ENCODE measurements at places on chromosomes 6 and 20. TPM values are rescaled to one million over a fixed set of nuclear protein-coding genes. Genes with fewer than 3 reads are reported as not detected.
A peak's percentile ranks its signal among the peaks of the same experiment; 100 is the strongest.

DNA sequence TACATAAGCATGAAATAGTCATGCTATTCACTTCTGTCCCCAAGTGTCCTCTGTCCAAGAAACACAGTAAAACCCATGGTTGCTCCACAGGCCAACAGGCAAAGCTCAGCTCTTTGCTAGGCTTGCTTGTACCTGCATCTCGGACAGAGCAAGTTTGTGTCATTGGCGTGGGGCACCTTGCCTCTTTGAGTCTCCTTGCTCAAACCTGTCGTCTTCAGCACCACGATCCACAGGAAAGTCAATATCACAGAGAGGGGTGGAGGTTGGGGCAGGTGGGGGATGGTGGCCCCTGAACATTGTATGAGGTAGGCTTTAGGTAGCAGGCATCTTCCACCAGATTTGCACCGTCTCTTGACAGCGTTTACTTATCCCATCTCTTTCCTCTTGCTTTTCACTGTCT is 4.1 kb upstream of the TMEM14B start:
- no peak for DNase-seq

DNA sequence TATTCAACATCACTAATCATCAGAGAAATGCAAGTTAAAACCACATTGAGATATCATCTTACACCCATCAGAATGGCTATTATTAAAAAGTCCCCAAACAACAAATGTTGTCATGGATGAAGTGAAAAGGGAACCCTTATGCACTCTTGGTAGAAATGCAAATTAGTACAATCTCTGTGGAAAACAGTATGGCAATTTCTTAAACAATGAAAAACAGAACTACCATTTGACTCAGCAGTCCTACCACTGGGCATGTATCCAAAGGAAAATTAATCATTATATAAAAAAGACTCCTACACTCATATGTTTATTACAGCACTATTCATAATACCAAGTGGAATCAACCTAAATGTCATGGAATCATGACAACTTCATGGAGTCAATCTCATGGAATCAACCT is 611.3 kb upstream of the GJE1 start:
- DNase-seq, result no peak

DNA sequence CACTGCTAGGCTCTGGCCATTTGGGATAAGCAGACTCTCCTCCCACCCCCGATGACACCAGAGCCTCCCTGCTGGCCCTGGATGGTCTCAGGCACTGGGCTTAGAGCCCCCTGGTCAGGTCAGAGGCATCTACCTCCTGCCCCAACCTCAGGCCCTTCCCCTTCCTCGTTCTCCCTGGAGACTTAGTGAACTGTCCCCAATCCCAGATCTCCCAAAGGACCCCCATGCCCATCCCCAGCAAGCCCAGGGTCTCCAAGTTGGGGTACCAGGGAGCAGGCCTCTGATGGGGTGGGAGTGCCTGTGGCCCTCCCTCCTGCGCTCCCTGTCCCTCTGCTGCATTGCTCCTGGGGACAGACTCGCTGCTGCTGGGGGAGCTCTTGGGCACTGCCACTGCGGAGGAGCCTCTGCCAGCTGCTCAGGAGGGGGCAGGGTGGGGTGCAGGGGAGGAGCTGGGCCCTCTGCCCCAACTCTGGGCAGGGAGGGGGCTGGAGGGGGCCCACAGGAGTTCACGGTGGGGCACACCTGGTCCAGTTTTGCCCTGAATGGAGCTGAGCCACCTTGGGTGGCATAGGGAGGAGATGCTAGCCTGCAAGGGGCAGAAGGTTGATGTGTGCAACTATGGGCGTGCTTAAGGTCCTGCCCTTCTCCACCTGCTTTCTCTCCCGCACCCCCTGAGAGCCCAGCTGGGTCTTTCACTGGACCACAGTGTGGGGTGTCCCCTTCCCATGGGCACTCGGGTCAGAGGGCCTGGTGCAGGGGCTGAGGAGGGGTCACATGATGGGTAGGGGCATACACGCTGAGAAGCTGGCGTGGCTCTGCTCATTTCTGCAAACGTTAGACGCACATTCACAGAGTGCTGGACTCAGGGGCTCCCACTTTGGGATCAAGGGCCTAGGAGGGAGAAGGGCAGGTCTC is 40.4 kb downstream of the SPDEF start:
- DNase-seq, result no peak

DNA sequence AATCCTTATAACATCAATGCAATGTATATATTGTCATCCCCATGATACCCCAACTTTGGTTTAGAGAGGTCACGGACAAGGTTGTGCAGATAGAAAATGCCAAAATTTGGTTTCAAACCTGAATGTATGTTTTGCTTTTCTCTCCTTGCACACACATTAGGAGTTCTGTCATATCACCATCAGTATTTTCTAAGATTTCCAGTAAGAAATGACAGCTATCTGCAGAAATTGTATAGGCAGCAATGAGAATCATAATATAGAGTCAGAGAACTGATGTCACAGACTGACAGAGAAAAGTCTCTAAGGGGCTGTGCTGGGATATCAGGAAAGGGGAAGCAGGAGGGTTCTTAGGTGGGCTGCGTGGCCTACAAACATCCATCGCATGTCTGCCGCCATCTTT is 140.0 kb downstream of the AKAP7 start:
- no peak for DNase-seq

SLC18B1 gene
- total RNA-seq, result 4.1 TPM

DNA sequence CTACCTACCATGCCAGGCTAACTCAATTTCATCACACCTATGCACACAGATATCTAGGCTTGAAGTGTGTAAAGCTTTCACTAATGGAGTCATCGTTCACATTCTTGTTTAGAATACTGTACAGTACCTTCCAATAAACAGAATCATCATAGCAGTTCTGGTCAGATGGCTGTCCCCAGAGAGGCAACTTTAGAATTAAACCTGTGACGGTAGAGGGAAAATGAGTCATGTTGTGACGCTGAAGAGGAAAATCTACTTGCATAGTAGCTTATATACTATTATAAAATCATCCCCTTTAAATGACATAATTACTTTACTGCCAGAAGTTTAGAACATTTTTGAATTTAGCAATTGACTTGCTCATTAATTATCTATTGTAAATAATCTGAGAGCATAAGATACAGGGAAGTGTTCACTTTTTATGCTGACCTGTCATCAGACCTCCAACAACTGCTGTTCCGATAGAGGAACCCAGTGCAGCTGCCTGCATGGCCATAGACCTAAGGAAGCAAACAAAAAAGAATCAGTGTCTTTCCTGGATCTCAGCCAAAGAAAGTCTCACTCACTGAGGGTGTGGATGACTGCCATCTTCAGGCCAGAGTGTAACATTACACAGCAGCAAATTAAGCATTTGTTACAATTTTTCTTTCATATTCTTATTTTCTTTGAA is 29.8 kb downstream of the RHAG start:
- DNase-seq, result peak; percentile 89

- DNase-seq, result peak; percentile 89
These were observed 47.6 kb downstream of the PPP1R3G start for GRCh38 chr6:5132731-5133130.

DNA sequence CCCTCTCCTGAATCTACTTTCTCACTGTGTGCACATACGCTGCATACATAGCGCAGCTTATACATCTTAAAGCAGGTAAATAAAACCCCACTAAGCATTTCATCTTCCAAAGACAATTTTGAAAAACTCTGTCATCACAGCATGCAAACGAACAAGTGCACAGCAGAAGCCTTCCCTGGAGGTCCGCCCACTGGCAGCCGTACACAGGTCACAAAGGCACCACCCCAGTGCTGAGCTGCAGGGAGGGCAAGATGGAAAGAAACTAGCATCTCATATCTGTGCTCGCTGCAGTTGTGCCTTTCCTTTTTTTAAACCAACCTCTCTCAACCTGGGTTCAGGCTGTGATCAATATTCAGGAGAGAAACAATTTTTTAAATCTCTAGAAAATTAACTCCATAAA is 73.3 kb downstream of the HUS1B start:
- no peak for DNase-seq

OPRL1 gene
- 2.9 TPM for total RNA-seq

DNA sequence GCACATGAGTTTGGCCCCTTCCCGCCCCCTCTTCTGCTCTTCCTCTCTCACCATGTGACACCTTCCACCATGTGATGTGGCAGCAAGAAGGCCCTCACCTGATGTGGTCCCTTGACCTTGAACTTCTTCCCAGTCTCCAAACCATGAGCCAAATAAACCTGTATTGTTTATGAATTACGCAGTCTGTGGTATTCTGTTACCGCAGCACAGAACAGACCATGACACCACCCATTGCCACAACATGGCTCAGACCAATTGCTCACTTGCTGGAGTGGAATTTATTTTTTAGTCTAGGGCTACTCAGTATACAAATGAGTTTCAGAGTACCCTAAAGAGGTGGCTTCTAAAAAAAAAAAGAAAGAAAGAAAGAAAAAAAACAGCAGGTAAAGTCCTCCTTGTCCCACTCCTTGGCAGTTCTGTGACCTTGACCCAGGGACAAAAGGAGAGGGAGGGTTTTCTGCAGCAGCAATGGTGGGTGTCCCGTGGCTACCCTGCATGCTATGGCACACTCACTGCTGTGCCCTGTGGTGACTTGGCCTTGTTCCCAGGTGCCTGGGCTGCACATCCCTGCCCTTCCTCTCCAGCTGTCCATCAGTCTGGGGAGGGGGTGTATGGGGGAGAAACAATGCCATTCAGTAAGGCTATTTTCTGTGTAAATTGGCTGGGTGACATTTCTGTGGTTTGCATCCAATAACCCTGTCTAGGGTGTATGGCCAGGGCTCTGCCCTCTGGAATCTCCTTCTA is 5.4 kb upstream of the VSX1 start:
- DNase-seq, result no peak

SYCP2L gene
- 4.1 TPM for total RNA-seq

DNA sequence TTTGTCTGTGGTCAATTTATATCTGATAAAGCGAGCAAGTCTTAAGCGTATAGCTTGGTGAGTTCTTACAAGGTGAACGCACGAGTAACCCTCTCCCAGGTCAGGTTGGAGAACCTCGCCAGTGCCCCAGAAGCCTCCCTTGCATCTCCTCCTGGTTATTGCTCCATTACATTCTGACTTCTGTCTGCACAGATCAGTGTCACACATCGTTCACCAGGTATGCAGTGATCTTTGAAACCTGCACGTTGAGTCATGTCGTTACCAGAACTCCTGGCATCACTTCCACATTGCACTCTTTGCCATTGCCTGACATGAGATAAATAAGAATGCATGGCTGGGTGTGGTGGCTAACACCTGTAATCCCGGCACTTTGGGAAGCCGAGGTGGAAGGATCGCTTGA is 44.2 kb downstream of the AKAP12 start:
- DNase-seq, result no peak

DNA sequence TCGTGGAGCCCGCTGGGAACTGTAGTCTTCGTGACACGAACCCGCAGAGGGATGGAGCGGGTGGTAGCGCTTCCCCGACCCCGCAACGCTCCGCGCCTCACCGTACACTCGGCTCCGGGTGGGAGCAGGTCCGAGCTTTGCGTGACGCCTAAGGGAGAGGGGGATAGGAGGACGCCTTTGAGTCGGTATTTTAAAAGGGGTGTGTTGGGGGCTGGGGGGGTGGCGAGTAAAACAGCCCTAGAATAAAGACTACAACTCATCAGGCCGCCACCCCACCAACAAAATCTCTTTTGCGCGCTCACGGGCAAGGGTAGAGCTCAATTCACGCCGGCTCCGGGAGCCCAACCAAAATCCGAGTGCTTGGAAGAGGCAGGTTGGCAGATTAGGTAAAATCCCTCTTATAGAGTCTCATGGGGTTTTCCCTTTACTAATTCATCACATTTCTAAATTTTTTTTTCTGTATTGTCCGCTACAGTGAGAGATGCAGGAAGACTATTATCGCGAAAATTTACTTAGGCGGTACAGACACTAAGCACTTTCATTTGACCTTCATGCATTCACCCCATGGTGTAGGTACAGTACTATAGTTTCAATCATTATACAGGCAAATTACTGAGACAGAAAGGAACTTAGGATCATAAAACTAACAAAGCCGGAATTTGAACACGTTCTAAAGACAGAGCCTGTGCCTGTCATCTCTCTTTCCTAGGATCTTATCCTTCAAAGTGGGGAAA is 706 bp upstream of the SNX14 start:
- DNase-seq, result no peak

- DNase-seq, result no peak
These were observed 196.3 kb downstream of the KHDC1L start for GRCh38 chr6:73028893-73029450.

DNA sequence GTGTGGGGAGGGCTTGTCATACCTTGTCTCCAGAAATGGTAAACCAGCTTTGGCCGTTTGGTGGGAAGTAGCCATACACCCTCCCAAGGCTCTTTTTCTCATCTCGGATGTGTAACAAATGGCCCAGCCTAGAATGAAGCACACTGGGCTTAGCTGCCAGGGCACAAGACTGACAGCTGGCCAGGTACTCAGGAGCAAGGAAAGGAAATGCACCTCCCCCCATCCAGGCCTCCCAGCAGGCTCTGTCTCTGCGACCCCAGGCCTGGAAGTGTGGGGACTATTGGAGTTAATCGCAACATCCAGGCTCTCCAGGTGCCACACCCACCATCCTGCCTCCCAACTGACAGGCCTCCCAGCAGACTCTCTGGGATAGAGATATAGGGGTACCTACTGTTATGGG is 43.0 kb downstream of the MRS2 start:
- no peak for DNase-seq

GRCh38 chr6:24069526-24069925 is 56.5 kb upstream of the NRSN1 start:
- no peak for DNase-seq

- no peak for DNase-seq
These were observed 83.1 kb downstream of the FKBP5 start for GRCh38 chr6:35605600-35605999.

ISM1 gene
- 6.7 TPM for total RNA-seq

- no peak for DNase-seq
These were observed 41.2 kb upstream of the EZR start for GRCh38 chr6:158860279-158860865.

SLC35D3 gene
- total RNA-seq, result 0.72 TPM

GRCh38 chr6:17486680-17487079 is 93.3 kb downstream of the CAP2 start:
- no peak for DNase-seq

DNA sequence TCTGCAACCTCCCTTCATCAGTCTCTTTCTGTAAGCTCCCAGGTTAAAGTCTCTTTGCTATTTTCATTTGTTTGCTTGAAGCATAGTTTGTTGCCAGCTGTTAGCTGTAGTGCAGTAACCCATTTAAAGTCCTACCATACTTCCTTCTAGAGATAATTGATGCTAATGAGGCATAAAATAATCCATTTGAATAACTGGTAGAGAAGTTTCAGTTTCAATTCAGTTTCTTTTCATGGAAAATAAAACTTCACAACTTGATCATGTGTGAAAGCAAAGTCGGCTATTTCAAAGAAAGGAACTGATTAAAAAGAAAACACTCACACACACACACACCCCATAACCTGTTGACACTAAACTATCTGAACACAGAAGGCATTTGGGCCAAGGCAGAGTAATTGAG is 68.5 kb upstream of the TENT5A start:
- no peak for DNase-seq

MED23 gene
- 72.9 TPM for total RNA-seq

GRCh38 chr20:47118206-47118605 is 223.6 kb downstream of the EYA2 start:
- DNase-seq, result no peak

GRCh38 chr6:28135393-28135792 is 6.3 kb upstream of the ZKSCAN8 start:
- DNase-seq, result no peak

TCF21 gene
- total RNA-seq, result 5.1 TPM
